ENCODE measurements at places on chromosomes 13 and 19.

DNA sequence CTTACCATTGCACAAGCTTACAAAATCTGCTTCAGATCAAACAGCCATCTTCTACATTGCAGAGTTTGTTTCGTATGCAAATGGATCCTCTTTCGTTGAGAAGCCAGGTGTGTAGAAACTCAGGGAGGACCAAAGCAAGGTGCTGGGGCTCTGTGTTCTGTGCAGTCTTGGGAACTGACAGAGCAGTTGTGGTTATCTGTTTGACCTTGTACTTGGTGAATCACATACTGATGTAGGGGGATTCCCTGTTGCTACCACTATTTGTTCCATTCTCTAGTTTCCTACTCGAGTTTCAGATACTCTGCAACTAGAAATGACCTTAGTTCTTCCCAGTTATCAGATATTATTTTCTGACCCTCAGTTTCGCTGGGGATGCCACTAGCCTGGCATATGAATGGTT lies 95.2 kb upstream of the CLDN10 start:
- peak; percentile 12 for DNase-seq

DNA sequence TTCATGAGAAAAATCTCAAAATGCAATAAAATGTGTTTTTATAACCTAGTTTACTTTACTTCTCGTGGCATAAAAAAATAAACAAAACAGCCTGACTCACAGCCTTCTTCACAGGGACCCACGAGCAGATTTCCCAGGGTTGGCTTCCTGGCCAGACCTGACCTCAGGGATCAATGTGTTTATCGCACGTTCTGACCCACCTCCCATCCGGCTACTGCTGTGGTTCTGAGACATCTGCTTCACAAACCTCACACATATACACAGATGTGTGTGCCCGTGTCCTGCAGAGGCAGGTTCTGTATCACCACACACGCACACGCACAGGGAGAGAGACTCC lies 118.3 kb downstream of the COL4A2 start:
- DNase-seq = peak; percentile 97

- DNase-seq = no peak
Observed at GRCh38 chr19:46147791-46148288, at the start of gene IGFL2. Gene IGFL2, plus strand, starts transcription at chr19:46148238. Its CDS starts 41 bp downstream, at chr19:46148279.

GRCh38 chr13:83568019-83568418 lies 314.3 kb downstream of the SLITRK1 start:
- DNase-seq = no peak

- no peak for DNase-seq
Observed at GRCh38 chr13:95260031-95260525, 41.2 kb downstream of the ABCC4 start.

DNA sequence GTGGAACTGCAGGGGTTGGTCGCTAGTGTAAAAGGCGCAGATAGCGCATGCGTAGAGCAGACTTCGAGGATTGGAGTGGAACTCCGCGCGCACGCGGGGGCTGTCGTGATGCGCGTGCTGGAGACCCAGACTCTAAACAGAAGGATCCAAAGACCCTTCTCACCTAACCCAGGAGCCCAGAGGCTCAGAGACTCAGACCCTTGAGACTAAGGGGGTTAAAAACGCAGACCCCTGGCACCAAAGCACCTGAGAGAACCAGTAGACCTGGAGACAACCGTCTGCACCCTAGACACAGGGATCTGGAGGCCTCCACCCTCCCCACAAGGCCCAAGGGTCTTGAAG lies 567 bp upstream of the CTU1 start:
- DNase-seq = no peak

GRCh38 chr19:1474011-1474764 lies 4.8 kb downstream of the C19orf25 start:
- no peak for DNase-seq

DNA sequence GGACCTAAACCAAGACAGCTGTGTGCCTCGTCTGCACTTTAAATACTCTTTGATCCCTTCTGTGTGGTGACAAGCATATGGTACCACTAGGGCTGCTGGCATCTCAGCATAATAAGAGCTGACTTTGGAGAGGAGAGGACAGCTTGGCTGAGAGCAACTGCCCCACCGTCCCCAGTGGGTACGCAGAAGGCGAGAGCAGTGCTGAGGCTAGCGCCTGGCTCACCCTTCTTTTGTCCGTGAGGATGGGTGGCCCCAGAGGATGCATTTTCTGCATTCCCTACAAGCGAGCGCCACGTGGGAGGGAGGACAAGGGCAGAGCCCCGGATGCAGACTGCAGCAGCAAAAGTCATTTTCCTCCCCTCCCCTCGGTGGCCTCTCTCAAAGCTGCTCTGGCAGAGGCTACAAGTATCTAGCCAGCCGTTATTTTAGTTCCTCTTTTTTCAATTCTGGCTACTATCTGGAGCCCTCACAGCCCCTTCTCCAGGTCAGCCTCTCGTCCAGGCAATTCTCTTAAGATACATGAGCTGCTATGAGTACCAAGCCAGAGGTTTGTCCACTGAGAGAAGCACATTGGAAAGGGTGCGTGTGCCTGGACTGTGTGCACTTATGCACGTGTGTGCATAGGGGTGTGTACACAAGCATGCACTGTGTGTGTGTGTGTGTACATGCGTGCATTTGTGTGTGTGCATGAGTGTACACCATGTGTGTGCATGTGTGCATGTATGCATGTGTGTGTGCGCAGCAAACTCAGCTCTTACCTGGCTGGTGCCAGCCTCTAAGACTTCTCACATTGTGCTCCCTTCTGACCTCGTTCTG lies 51.3 kb downstream of the RAB20 start:
- DNase-seq = no peak

DNA sequence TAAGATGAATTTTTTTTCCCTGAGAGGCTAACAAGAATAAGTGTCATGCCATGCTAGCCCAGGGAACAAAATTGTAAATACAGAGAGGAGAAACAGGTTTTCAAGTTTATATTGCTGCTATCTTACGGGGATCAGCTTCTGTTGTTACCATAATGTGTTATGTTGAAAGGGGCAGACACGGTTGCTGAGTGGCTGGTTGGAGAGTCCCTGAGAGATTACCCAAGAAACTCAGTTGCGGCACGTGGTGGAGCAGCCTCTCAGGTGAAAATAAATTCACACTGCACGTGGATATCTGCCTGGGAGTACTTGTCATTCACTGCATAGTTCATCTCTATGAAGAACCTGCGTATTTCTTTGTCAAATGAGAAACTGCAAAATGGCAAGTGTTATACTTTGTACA lies 293.6 kb downstream of the TDRD3 start:
- DNase-seq = no peak

GRCh38 chr13:21894091-21894490 lies 223.2 kb downstream of the FGF9 start:
- no peak for DNase-seq

GRCh38 chr19:14761607-14762006 lies 16.8 kb downstream of the ADGRE2 start:
- no peak for DNase-seq

DNA sequence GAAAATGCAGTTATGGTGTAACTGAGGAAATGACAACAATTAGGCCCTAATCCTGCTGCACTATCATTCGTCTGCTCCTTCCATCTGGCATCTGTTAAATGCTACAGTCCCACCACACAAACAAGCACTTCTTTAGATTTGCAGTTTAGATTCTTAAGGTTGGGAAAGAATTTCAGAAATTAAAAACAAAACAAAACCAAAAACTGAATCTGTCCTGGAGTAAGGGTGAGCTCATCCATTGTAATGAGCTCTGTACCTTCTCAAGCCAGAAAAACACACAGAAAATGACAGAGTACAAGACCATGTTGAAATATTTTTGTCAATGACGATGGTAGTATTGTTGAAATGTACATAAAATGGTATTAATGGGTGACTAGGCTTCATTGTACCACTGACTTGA lies 28.3 kb downstream of the SMAD9 start:
- DNase-seq = peak; percentile 12

- peak; percentile 53 for DNase-seq
Observed at GRCh38 chr19:19643158-19644053, at the start of gene GMIP. Gene GMIP, minus strand, starts transcription at chr19:19643657. Its CDS starts 128 bp downstream, at chr19:19643529.
